Stimulated activated CD4-positive, alpha-beta T cell treated with anti-CD3 and anti-CD28 coated beads, TNF-alpha, amount 100 ng/mL, for 4 hours (primary cell): ENCODE measurements at places on chromosomes 3 and 15.

DNA sequence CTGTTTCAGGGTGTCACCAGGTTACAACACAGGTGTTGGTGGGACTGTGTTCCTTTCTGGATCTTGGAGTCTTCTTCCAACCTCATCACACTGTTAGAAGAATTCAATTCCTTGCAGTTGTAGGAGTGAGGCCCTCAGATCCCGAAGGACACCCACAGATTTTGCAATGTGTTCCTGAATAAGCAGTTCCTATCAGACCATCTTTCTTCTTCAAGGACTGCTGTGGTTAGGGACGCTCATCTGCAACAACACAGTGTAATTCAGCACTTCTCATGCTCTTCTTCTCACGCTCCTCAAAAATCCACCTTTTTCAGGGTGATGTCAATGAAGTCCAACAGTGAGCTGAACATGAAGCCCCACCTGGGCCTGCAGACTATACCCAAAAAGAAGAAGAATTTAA, 18.8 kb downstream of the TM2D3 start:
- no peak for DNase-seq

- no peak for DNase-seq
Observed at GRCh38 chr3:182183716-182184430, 472.1 kb downstream of the SOX2 start.

- DNase-seq, result no peak
Observed at GRCh38 chr3:175940243-175940642, 1081.1 kb downstream of the NAALADL2 start.

- DNase-seq, result no peak
Observed at GRCh38 chr3:126397610-126398422, 3.1 kb downstream of the CFAP100 start.

- DNase-seq, result no peak
Observed at GRCh38 chr15:64216730-64217428, 54.1 kb upstream of the PPIB start.

DNA sequence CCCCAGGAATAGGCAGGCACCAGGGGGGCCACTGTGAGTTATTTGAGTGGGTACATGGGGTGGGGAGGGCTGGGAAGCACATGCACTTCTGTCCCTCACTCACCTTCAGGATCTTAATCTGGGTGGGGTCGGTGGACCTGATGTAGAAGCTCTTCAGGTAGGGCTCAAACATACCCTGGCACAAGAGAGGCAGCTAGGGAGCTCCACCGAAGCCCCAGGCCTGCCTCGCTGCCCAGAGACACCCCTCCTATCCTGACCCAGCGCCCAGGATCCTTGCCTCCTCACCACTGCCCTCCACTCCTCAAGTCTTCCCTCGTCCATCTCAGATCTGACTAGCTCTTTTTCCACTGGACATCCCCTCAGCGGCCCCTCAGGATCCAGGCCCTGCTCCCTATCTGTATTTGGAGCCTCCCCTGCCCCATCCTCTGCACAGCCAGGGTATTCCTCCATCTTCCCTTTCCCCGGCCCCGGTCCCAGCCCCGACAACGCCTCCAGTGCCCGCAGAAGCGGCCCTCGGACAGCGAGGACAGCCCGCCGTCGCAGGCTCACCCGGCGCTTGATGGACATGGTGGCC, 30.0 kb downstream of the AP3B2 start:
- DNase-seq, result no peak

DNA sequence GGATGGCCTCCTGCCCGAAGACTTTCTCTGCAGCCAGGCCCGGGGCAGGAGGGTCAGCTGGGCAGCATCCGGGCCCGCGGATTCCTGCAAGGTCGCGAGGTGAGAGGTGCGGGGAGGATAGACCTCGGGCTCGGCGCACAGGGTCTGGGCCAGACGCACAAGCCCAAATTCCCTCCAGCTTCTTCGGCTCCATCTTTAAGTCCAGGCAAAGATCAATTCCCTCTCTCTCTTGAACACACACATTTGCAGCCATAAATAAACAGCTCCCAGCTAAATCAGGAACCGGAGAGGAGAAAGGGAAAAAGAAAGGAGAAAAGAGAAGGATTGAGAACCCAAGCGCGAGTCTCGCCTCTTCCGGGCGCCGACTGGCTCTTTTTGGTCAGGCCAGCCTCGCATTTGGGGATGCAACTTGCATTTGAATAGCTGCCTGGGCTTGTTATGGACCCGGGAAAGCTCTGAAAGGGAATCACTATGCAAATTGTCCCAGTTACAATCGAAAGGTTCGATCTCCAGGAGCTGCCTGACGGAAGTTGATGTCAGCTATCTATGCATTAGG, 14.5 kb upstream of the ONECUT1 start:
- no peak for DNase-seq

DNA sequence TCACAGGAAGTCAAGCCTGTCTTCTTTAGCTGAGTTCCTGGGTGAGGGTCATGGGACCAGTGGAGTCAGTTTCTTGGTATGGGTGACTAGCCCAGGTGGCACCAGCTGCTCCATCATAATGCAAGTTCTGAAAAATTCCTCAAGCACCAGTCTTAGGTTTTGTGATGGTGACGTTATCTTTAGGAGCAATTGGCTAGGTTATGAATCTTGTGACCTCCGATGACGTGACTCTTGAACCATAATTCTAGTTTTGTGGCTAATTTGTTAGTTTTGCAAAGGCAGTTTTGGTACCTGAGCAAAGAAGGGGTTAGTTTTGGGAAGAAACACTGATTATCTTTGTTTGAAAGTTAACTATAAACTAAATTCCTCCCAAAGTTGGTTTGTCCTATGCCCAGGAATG, 608.4 kb downstream of the VGLL3 start:
- DNase-seq, result no peak

GRCh38 chr3:161051856-161052255, 53.3 kb downstream of the B3GALNT1 start:
- no peak for DNase-seq

- no peak for DNase-seq
Observed at GRCh38 chr3:8445861-8446260, 55.8 kb upstream of the LMCD1 start.

DNA sequence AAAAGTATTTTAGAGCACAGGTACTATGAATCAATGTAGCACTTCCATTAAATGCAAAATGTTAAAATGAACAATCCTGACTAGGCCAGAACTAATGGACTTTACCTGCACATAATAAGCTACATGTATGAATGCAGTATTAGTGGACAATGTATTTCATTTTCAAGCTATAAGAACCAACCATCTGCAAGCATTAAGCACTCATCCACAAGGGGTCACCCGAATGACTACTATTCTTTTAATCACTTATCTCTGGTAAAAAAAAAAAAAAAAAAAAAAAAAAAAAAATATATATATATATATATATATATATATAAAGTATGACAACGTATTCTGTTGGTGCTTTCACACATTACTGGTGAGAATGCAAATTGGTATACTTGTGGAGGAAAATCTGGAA, 7.2 kb downstream of the HERC1 start:
- no peak for DNase-seq

DNA sequence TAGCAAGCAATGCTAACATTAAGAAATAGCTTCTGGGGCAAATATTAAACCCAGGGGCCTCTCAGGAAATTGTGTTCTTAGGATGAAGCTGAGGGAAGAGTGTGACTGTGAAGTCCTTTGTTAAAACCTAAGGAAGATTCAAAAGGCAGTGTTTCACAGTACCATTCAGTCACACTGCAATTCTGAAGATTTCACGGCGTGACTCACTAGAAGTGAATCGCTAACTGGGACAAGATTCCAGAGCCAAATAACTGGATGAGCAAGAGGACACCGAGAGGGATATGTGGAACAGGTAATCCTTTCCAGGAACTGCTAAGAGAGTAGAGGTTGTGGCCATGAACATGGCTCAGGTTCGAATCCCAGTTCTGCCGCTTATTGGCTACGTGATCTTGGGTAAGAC, 61.8 kb upstream of the SMAD3 start:
- DNase-seq, result no peak

- no peak for DNase-seq
Observed at GRCh38 chr3:133859381-133860234, 36.1 kb downstream of the RAB6B start.

DNA sequence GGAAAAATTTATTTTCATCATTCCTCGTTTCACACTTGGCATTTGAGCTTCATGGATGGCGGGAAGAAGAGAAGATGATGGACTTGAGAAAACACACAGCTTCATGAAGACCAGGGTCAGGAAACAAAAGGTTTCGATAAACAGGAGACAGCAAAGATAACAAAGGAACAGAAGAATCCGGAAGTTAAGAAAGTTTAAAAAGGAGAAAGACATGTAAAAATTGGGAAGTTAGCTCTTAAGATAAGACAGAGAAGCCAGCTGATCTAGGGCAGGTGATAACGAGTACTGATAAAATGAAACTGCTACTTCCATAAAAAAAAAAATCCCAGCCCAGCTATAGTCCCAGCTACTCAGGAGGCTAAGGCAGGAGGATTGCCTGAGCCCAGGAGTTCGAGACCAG, 23.9 kb downstream of the IL5RA start:
- no peak for DNase-seq

DNA sequence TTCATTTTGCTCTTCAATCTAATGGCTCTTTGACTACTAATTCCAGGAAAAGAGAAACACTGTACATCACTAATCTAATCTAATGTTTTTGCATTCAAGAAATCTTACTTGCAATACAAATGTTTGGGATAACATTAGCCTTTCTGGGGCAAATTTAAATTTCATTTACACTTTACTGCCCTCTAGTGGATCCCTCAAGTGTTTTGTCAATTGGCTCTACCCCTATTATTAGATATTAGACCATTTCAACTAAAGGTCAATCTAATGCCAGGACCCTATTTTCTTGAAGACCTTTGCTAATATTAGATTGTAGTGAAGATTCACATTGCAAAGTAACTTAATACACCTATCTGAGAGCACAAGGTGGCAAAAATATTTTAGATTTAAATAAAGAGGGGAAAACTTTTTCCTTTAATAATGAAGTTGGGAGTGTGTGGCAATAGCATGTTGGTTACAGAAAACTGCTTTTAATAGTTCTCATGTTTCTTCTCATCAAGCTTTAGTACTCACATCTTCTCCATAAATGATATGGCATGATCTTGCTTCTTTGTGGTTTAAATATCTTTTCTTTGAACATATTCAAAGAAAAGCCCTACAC, 5.0 kb downstream of the C2CD4A start:
- DNase-seq, result no peak

- DNase-seq, result no peak
Observed at GRCh38 chr3:4645468-4645867, 152.3 kb downstream of the ITPR1 start.

- DNase-seq, result no peak
Observed at GRCh38 chr3:53269888-53270880, 14.4 kb upstream of the TKT start.

GRCh38 chr15:53461677-53462076, 297.8 kb downstream of the WDR72 start:
- no peak for DNase-seq

DNA sequence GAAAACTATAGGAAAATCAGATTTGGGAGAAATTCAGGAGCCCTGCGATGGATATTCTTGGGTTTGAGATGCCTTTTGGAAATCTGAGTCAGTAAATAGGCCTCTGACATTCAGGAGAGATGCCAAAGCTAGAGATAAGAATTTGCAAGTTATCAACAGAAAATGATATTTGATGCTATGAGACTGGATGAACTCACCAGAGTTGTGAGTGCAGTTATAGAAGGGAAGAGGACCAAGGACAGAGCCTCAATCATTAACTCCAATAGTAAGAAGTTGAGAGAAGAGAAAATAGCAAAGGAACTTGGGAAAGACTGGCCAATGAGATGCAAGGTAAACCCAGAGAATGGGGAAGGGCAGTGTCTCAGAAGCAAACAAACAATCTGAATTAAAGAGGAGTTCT, 7.9 kb upstream of the ANO10 start:
- no peak for DNase-seq

GRCh38 chr15:39934397-39935071, 619 bp downstream of the EIF2AK4 start:
- DNase-seq, result no peak

- no peak for DNase-seq
Observed at GRCh38 chr3:187954516-187954872, 199.5 kb upstream of the LPP start.

DNA sequence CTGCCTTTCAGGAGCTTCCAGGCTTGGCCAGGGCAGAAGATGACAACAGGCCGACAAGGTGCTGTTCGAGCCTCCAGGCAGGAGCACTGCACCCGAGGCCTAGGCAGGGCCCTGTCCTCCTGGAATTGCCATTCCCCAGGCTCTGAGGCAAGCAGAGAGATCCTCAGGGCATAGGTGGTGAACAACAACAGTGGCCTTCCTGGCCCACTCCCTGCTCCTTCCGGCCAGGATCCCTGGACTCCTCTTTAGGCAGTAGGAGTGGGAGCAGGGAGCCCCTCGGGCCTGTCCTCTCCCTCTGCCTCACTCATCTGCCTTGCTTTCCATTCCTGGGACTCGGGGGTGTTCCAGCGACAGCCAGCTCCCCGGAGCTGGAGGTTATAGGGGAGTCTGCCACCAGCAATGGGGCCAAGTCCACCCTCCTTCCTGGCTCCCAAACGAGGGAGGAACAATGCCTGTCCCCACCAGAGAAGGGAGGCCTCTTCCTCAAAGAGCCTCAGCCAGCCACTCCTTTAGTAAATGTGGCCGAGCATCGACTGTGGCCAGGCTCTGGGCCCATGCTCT, 135.0 kb downstream of the NUP210 start:
- no peak for DNase-seq

DNA sequence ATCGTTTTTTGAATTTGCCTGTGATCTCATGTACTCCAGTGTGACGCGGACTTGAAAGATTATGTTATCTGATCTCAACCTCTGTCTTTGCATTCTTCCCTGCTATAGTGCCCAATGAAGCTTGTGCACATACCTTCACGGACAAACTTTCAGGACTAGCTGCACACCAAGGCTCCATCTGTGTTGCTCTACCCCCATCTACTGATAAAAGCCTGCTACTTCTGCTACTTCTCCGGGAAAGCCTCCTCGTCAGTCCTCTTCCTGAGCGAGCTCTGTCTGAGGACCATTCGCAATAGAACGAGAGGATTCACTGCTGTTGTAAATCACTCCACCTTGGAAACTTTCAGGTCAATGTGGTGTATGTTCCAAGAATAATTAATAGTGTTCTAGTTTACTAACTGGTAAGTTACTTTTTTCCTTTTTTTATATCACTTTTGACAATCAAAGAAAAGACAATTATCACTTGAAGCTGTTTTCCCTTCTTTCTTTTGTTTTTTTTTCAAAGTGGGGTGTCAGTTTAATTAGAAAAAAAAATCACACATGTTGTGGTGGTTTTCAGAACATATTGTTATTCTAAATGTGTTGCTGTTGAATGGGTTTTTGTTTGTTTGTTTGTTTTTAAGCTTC, 217.6 kb downstream of the ARRDC4 start:
- DNase-seq, result no peak

DNA sequence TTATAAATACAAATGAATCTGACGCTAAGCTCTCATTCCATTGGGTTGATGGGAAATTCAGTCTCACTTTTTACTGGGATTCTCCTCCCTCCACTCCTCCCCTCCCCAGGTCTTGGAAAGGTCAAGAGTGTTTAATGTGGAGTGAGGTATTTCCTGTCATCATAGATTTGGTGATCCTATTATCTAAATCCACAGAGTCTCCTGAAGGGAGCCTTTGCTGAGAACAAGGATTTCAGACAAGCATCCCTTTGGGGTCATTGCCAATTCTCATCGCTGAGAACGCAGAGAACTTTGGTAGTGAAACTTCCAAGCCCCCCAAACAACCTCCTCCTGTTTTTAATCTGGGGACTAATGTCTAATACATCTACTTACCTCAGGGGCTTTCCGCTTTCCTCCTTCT, 297.9 kb downstream of the OTOL1 start:
- DNase-seq, result no peak

GRCh38 chr3:42961633-42962032, 17.5 kb upstream of the GASK1A start:
- DNase-seq, result no peak
